SW 1271 (cell line): ENCODE measurements at places on chromosomes 1 and 21.
A peak's percentile ranks its signal among the peaks of the same experiment; 100 is the strongest.

- no peak for DNase-seq
These were observed 485.5 kb downstream of the PTPRC start for GRCh38 chr1:199124351-199124750.

GRCh38 chr1:208113011-208113410, 131.2 kb downstream of the PLXNA2 start:
- no peak for DNase-seq

- DNase-seq = no peak
These were observed 20.8 kb downstream of the ATP1B1 start for GRCh38 chr1:169127305-169127704.

DNA sequence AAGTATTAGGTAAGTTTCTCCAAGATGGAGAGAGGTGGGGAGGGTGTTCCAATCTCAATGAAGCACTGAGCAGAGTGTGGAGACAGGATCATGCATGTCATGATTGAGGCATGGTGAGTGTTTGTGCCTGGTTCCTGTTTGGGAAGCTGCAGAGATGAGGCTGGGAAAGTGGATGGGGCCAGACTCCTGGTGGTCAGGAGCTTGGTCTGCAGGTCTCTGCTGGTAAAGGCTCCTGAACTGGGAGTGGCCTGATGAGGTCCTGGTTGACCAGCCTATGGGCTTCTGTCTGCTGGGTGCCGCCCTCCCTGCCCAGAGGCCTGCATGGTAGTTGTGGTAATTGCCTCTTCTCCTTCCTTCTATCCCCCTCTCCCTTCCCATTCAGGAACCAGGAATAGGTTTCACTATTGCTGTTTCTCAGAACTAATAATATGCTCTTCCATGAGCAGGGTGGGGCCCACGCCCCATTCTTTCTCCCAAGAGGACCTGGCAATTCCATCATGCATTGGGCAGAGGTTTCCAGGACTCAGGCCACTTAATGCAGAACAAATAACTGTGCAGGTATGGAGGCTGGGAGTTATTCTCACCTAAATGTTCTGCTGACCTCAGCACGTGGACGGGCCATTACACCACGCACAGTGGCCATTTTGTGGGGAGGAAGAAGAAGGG, 24.5 kb downstream of the PROK1 start:
- DNase-seq = no peak

- peak; percentile 66 for DNase-seq
These were observed 27.3 kb upstream of the EVA1B start for GRCh38 chr1:36350659-36351226.

DNA sequence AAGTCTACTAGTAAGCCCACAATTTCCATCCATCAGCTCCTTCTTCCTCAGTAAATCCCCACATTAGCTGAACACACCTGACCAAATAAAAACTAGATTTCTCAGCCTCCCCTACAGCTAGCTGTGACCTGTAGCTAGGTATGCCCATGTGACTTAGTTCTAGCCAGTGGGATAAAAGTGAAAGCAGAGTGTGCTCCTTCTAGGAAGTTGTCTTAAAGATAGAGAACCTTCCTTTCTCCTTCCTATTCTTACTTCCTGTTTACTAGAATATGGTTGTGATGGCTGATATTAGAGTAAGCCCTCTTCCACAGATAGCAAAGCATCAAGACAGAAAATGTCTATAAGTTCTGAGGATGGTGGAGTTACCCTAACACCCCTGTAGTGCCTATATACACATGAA, 67.0 kb downstream of the PIK3R3 start:
- DNase-seq = no peak
